ENCODE measurements at places on chromosomes 11 and 22.
A peak's percentile ranks its signal among the peaks of the same experiment; 100 is the strongest.

GRCh38 chr11:74321487-74322188 lies 10.2 kb upstream of the P4HA3 start:
- peak; percentile 47 for DNase-seq

GRCh38 chr22:43919106-43919973 lies 4.3 kb upstream of the PNPLA3 start:
- no peak for DNase-seq

GRCh38 chr22:33873186-33873585 lies 47.1 kb downstream of the LARGE1 start:
- no peak for DNase-seq

- no peak for DNase-seq
These were observed 148.7 kb upstream of the ISX start for GRCh38 chr22:34917239-34917638.

DNA sequence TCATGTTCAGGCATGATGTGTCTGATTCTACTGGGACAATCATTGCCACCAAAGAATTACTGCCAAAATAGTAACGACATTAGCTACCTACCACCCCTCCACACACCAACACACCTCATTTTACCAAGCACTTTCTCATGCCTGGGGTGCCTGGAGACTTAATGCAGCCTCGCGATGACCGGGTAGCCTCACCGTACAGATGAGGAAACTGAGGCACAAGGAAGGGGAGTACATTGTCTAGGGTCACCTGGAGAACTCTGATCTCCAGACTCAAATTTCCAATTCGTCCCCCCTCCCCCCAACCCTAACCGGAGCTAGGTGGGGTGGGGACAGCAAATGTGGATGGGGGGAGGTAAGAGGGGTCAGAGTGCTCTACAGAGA lies 2.7 kb upstream of the RTN4RL2 start:
- no peak for DNase-seq

DNA sequence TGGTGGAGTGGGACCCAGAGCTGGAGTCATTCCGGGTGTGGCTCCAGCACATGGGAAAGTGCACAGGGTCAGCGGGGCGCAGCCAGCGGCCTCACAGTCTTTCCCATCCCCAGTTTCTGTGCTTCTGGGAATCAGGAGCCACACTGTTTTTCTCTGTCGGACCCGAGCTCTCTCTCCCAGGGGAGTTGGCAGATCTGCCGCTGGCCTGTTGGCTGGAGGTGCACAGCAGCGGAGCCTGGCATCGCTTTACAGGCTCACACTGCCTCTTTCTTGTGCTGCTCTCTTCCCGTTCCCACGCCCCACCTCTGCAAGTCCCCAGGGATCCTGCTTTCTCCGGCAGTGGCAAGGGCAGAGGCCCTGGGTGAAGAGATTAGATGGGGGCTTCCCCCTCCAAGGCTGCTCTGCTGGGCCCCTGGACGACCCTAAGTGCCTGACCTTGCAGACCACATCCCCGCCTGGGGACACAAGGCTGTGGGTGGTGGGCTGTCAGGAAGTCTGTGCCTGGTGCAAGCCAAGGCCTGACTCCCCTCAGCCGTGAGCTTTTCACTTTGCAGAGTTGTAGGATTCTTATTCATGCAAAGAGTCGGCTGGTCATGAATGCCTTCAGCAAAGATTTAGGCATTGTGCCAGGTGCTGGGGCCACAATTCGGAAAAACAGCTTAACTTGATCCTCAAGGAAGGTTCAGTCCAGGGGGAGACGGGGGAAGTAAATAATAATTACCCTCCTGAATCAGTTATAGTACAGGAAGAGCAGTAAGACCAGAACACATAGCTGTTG lies 116.3 kb downstream of the TIMP3 start:
- no peak for DNase-seq

GRCh38 chr22:29693161-29693560 lies 26.6 kb upstream of the CABP7 start:
- DNase-seq: no peak

GRCh38 chr11:11427542-11427941 lies 74.5 kb upstream of the CSNK2A3 start:
- DNase-seq: no peak

GRCh38 chr11:102390667-102391465 lies 43.9 kb downstream of the BIRC2 start:
- DNase-seq: peak; percentile 76

DNA sequence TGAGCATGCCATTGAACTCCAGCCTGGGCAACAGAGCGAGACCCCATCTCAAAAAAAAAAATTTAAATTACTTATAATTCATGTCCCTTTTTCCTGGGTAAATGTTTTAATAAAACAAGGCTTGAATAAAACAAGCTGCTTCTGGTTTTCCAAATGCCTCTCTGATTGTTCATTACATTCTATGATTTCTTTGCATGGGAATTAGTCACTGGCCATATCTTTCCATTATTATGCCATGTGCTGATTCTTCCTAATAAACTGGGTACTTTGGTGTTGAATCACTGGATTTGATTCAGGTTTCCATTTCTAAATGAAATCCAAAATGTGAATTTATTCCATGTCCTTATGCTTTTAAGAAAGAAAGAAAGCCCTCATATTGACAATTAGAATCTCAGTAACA lies 42.6 kb downstream of the ZNF215 start:
- no peak for DNase-seq

DNA sequence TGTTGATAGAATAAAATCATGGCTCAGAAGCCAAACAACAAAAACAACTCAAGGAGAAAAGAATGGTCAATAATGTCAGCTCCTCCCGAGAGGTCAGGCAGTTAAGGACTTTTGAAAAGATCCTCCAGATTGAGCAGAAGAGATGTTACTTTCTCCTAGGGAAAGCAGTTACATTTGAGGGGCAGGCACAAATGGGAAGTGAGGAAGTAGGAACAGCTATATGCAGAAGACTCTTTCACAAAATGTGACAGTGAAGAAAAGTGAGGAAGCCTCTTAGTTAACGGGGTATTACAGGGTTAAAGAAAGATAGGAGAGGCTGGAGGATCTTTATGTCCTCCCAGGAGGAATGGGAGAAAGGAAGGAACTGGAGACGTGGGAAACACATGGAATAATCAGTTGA lies 3.4 kb downstream of the DCHS1 start:
- no peak for DNase-seq

- no peak for DNase-seq
These were observed 9.9 kb downstream of the SYT9 start for GRCh38 chr11:7261578-7261977.

GRCh38 chr11:6251120-6251733 lies 8.4 kb upstream of the CCKBR start:
- peak; percentile 80 for DNase-seq

- peak; percentile 57 for DNase-seq
These were observed 60.2 kb downstream of the CDKN1C start for GRCh38 chr11:2825261-2825888.

- no peak for DNase-seq
These were observed 45.0 kb downstream of the PPP6R3 start for GRCh38 chr11:68505596-68505995.

GRCh38 chr11:126993599-126993998 lies 7.0 kb downstream of the KIRREL3 start:
- DNase-seq: no peak

GRCh38 chr11:61545341-61545740 lies 35.5 kb downstream of the SYT7 start:
- DNase-seq: peak; percentile 77

- DNase-seq: no peak
These were observed 46.5 kb downstream of the POLD3 start for GRCh38 chr11:74638869-74639268.

GRCh38 chr22:25709758-25710157 lies 32.2 kb upstream of the MYO18B start:
- DNase-seq: no peak

DNA sequence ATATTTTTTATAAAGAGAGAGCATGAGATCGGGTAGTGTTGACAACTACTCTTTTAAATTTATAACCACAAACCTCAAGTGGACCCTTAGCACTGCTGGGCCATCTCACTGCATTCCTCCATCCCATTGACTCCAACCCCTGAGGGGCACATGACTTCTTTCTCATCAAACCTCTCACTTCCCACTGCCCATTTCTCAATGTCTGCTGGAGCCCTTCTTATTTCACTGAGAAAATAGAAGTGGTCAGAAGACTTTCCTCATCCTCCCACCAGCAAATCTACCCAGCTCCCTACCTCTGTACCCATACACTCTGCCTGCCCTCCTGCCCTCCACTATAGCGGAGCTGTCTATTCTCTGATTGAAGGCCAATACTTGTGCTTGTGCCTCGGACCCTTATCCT lies 370.6 kb upstream of the MPPED2 start:
- no peak for DNase-seq

DNA sequence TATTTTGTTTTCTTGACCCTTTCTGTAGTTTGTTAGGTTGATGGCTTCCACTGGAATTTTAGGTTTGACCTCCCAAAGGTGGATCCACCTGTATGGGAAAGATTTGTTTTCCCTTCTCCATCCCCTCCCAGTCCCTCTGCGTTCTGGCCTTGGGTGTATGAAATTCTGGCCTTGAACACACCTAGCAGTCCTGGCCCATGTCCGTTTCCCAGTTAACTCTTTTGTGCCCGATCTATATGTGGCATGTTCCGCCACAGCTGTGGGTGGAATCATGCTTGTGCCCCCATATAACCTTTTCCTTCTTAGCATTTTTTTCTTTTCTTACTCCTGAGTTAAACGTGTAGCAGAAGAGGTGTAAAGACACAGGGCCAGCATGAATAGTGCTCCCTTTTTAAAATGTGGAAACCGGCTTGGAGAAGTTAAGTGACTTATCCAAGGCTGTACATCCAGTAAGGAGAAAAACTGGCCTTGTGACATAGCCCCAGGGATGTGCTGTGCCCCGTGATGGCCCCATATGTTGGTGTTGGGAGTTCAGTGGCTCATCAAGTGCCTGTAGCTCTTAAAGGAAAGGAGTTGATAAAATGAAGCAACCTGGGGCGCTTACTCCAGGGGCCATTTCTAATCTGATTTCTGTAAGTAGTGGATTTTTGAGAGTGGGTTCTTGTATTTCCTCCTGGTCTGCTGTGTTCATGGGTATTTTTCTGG lies 39.3 kb downstream of the ZNRF3 start:
- no peak for DNase-seq

- DNase-seq: no peak
These were observed 37.6 kb downstream of the RIBC2 start for GRCh38 chr22:45450921-45451651.

GRCh38 chr11:123363556-123363955 lies 66.5 kb upstream of the GRAMD1B start:
- DNase-seq: no peak

GRCh38 chr11:64305691-64306562 lies 603 bp downstream of the ESRRA start:
- DNase-seq: peak; percentile 58

DNA sequence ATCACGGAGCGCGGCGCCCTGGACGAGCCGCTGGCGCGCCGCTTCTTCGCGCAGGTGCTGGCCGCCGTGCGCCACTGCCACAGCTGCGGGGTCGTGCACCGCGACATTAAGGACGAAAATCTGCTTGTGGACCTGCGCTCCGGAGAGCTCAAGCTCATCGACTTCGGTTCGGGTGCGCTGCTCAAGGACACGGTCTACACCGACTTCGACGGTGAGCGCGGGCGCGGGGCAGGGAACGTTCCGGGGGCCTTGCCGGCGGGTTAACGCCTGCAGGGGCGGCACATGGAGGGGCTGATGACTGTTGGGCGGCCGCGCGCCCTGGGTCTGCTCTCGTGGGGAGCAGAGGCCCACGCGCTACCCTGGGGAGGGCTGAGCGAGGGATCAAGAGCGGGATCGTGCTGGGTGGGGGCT lies 1.0 kb downstream of the PIM3 start:
- DNase-seq: no peak

GRCh38 chr22:29095459-29095858 lies 22.6 kb downstream of the KREMEN1 start:
- no peak for DNase-seq

GRCh38 chr11:96827164-96827563 lies 437.4 kb downstream of the JRKL start:
- peak; percentile 5 for DNase-seq

DNA sequence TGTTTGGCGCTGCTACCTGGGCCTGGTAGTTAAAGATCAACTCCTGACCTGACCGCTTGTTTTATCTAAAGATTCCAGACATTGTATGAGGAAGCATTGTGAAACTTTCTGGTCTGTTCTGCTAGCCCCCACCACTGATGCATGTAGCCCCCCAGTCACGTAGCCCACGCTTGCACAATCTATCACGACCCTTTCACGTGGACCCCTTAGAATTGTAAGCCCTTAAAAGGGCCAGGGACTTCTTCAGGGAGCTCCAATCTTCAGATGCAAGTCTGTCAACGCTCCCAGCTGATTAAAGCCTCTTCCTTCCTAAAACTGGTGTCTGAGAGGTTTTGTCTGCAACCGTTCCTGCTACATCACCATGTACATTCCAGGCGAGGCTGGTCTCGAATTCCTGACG lies 15.0 kb downstream of the APOBEC3F start:
- DNase-seq: no peak

- DNase-seq: no peak
These were observed 3.0 kb upstream of the IFITM10 start for GRCh38 chr11:1753229-1753928.

- peak; percentile 27 for DNase-seq
These were observed 28.0 kb downstream of the TST start for GRCh38 chr22:36991206-36991605.

DNA sequence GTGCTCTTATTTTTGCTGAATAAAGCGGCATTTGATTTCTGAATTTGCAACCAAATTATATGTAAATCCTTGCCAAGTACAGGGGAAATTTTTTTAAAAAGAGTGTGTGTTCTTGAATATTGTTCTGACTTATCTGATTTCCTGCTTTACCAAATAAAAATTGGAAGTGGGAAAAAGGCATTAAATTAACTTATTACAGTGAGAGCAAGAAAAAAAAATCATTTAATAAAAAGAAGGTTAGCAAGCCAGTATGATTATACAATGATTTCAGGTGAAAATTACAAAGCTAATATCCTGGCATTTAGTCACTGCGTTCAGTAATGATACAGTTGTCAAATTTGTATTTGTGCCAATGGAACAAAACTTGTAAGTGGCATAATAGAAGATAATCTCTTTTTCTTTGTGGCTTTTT lies 82.1 kb upstream of the PPARA start:
- DNase-seq: no peak

DNA sequence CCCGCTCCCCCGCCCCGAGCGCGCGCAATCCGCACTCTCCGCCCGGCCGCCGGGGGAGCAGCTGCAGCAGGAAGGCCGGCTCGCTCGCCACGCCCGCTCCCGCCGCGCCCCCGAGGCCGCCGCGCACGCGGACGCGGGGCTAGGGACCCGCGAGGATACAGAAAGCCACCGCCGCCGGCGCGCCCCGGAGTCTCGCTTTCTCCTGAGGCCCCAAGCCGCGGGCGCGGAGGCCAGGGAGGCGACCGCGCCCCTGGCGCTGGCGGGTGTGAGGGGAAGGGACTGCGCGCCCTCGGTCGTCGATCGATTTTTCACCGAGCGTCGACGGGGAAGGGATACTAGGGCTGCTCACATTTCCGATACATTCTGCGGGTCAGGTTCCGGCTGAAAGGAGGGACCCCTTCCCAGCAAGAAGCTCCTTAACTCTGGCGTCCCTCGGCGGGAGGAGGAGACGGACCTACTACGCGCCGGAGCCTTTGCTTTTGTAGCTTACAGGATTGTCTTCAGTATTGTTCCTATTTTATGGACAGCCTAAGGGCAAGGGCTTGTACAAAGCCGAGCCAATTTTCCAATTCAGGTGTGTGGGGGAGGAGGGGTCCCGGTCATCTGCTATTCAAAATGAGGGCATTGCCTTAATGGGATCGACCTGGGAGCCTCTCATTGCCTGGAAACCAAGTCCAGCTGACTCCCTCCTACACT lies 416 bp upstream of the GAB2 start:
- peak; percentile 91 for DNase-seq

Data from iPS-NIHi11 (cell line).